ENCODE measurements at places on chromosomes 4 and X. TPM values are rescaled to one million over a fixed set of nuclear protein-coding genes. Genes with fewer than 3 reads are reported as not detected.

- DNase-seq, result no peak
Measured at GRCh38 chr4:79906303-79906702, 166.7 kb downstream of the ANTXR2 start.

- DNase-seq, result no peak
Measured at GRCh38 chr4:178296669-178297068, 854.4 kb upstream of the AGA start.

GRCh38 chr4:105858466-105859040, 36.7 kb upstream of the NPNT start:
- no peak for DNase-seq

The TRIML2 gene
- not detected for total RNA-seq

DNA sequence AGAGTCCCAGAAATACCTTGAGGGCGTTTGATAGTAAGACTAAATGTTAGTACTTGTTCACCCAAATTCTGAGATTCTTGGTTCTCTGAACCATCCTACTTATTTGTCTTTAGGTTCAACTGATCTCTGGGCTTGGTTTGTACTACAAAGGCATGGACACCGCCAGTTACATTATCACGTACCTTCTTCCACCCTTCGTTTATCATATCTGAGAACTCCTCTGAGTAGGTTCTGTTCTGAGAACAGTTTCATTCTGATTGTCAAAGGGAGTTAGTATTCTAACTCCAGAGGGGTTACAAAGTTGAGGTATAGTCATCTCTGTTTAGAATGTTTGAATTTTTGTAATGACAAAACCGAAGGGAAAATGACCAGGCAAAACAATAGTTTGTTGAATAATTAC, 19.3 kb downstream of the ZFX start:
- DNase-seq, result no peak

DNA sequence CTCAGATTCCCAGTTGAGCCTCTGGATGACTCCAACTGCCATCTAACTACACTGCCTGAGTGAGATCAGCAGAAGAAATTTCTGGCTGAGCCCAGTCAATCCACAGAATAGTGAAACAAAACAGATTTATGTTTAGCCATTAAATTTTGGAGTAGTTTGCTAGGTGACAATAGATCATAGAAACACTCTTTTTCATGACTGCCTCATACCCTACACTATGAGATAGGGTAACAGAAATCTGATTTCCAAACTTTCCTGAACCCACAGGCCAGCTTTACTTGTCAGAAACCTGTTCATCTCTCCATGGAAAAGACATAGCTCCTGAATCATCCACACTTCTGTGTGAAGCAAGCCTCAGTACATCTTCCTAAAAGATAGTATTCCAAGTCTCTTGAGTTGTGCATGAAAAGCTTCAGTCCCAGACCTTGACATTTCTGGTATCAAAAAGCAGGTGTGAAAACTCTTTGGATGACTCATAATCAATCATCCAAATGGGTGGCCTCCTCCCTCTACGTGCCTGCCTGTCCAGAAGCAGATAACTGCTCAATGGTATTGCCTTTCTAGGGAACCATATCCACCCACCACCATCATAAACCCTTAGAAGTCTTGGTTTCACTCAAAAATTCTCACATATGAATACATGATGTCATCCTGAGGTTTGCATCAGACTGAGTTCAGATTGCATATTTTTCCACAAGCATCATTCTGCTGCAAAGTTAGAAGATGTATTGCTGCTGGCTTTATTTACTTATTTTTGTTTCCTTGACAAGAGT, 47.5 kb upstream of the RAP2C start:
- no peak for DNase-seq

GRCh38 chr4:42543126-42543525, 113.8 kb downstream of the ATP8A1 start:
- no peak for DNase-seq

GRCh38 chr4:166896254-166896653, 338.0 kb downstream of the SPOCK3 start:
- no peak for DNase-seq

The TMEM156 gene
- 0.96 TPM for total RNA-seq

DNA sequence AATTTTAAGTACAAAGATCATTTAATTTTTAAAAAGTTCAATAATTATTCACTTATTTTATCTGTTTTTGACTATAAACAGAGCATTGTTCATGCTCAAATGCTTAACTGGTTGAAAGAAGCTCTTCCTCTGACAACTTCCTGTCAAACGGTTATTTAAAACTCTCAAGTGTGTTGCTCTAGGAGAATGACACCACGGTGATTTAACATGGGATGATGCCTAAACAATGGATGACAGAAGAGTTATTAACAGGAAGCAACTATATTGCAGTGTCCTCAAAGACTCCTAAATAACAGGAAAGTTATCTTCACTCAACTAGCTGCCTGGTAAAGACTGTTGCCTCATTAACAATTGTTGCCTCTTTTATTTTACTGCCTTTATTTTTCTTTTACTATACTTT, 509.6 kb downstream of the PACRGL start:
- DNase-seq, result no peak

The ARHGAP36 gene
- not detected for total RNA-seq

- no peak for DNase-seq
Measured at GRCh38 chrX:75786290-75786689, 1.2 kb upstream of the MAGEE2 start.

The KLHL4 gene
- total RNA-seq, result 0.48 TPM

GRCh38 chrX:47854474-47854873, 17.8 kb downstream of the ZNF81 start:
- no peak for DNase-seq

DNA sequence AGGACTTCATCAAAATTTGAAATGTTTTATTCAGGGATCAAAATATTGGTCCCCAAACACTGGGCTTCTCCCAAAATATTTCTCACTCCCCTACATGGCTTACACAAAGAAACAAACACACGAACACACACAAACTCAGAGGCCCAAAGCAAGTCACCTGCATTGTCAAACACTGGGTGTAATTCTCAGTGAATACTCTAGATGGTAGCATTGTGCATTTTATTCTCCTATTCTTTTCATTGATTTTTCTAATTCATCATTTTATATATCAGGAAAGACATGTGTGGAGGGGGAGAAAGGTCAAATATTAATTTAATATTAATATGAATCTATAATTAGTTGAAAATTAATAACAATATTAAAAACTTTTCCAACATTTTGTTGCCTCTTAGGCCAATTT, 72.3 kb upstream of the TNMD start:
- DNase-seq, result no peak

The HPSE gene
- total RNA-seq, result 7.4 TPM

DNA sequence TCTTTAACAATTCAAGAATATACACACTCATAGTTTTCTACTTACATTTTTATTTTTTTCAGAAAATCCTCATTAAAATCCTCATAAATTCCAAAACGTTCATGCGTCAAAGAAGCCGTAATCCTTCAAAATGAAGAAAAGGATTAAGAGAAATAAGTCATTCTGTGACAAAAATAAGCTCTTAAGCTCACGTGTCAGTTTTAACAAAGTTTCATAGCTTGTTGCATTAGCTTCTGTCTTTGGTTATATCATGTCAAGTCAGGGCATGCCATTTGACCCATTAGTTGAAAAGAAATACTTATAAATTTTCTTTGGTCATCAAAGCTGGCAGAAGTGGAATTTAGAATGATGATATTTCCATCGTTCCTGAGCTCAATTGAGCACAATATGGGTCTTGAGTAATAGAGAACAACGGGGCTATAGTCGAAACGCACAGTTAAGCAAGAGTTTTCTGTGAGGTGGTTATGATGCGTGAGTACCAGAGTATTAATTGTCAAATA, 185.2 kb upstream of the CTSO start:
- DNase-seq, result no peak

DNA sequence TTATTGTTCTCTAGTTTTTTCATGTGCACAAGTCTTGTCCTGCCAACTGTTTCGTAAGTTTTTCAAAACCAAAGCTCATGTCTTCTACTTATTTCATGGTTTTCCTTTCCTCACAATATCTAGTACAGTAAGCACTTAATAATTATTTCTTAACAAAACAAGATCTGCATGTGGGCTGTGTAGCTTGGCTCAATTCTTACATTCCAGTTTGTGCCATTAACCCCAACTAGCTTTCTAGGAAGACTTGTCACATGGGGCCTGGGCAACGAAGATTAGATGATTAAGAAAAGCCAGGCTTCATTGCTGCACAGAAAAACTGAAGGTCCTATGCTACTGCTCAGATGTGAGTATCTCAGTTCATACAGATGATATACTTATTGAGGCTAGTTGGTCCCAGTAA, 155.3 kb upstream of the TEX13A start:
- DNase-seq, result no peak

The MEPE gene
- total RNA-seq, result not detected

DNA sequence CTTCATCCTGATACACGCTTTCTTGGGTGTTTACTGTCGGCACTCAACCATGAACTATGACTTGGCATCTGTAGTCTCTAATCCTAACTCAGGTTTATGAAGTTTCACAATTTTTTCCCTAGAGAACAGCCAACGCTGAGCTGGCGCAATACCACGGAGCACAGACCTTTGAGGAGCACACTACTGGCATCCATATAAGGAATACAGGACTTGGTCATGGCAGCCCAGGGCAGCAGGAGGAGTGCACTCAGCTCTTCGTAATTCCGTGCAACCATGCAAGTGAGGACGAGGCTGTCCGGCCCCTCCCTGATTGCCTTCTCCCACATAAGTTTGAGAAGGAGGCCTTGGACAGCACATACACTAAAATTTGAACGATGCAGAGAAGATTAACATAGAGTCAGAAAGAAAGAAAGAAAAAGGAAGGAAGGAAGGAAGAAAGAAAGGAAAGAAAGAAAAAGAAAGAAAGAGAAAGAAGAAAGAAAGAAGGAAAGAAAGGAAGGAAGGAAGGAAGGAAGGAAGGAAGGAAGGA, 41.0 kb upstream of the PDLIM5 start:
- no peak for DNase-seq

DNA sequence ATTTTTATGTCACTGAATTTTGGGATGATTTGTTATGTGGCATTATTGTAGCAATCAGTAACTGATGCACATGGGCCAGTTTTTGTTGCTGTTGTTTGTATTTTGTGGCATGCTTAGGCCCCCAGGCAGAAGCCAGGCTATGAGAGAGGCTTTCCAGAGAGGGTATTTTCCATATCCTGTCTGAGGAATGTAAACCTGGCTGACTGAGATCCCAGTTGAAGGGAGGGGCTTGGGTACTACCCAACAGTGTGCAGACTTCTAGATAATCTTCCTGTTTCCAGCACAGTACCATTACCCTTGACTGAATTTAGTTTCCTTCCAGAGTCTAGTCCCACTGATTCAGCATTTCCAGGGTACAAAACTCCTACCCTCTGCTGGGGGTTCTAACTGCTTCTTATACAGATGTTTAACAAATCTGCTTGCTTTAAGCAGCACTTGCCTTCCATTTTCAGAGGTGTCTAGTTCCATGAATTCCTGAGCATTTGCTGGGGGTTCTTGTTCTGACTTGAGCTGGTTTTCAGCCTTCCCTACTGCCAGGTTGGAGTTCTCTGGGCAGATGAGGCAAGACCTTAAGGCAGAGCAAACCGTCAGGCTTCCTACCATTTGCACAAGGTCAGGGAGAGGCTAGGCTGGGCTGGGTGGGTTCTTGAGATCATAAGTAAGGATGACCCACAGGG, 104.7 kb upstream of the EGFL6 start:
- no peak for DNase-seq

DNA sequence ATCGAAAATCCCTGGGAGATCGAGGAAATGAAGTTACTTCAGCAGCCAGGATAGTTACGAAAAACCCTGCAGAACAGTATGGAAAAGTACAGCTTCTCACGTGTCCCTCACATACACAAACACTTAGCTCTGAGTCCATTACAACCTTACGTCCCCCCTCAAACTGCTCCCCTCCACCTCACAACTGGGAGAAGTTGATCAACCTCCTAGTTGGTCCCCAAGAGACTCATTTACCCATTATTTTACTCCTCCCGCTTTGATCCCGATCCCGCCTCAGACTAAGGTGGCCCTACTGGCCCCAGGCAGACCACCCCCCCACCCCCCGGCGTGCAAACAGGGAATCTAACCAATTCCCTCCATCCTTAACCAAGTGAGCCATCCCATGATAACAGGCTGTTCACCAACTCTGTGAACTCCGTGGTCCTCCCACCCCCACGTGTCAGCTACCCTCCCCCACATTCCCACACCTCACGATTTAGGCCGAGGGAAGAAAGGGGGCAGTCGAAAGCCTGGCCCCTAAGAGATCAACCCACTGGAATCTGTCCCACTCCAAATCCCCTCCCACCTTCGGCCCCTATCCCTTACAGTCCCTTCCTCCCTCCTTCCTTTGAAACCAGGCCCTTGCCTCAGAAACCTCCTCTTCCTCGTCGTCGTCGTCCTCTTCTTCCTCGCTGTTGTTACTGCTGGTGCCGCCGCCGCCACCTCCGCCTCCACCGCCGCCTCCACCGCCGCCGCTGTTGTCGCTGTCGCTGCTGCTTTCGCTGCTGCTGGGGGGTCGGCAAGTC, 755 bp downstream of the ANKRD17 start:
- DNase-seq, result no peak

The MSN gene
- total RNA-seq, result 296 TPM

The RUFY3 gene
- 54.8 TPM for total RNA-seq

The DNAAF6 gene
- total RNA-seq, result not detected

DNA sequence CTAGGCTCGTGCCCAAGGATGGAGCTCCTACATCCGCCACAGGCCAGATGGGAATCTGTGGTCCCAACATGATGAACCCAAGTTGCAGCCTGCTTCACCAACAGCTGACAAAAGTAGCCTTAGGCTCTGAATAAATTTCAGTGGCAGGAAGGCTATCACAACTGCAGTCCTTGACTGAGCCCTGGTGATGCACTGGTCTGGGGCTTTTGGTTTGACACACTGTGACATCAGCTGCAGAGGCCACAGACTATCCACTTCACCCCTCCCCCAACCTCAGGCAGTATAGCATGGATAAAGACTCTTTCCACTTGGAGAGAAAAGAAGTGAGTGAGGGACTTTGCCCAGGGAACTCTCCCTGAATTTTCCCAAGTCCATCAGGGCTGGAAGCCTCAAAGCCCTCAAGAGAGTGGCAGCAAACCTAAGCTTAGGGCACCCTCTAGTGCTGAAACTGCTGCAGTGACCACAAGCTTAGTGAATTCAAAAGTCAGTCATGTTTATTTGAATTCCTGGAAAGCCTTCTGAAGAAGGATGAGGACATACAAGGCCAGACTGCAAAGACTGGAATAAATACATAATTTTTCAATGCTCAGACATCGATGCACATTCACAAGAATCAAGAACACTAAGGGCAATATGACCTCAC, 135.0 kb upstream of the TENT5D start:
- no peak for DNase-seq

- no peak for DNase-seq
Measured at GRCh38 chr4:128653527-128654444, 155.7 kb upstream of the JADE1 start.

The MAGIX gene
- total RNA-seq, result 1.6 TPM

The TCP11X1 gene
- total RNA-seq, result not detected
